ENCODE measurements at places on chromosomes 3 and 15.

DNA sequence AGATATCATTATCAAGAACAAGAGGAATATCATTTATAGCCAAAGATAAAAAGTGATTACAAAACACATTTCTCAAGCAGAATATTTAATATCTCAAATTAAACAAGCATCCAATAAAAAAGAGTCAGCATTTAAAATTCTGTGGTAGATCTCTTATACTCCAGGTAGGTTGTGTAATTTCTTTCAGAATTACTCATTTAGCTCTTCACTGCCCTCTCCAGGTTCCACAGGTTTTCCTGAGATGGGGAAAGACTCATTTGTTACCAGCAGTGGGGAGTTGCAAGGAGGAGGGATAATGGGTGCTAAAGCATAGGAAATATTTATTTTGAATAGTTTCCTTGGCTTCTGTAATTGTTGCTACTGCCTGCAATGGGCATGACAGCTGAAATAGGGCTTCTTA, 83.1 kb upstream of the RASGRP1 start:
- DNase-seq = no peak

DNA sequence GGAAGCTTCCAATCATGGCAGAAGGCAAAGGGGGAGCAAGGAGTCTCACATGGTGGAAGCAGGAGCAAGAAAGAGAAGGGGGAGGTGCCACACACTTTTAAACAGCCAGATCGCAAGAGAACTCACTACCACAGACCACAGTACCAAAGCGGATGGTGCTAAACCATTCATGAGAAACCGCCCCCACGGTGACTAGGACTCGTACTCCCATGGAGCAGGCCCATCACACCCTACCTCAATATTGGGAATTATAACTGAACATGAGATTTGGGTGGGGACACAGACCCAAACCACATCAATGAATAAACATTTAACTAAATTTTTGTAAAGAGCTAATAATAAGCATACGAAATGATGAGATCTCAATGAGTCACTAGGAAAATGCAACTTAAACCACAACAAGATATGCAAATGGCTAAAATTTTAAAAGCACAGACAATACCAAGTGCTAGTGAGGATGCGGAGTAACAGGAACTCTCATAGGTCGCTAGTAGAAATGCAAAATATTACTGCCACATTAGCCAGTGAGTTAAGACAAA, 10.0 kb downstream of the MRPS25 start:
- DNase-seq = no peak

DNA sequence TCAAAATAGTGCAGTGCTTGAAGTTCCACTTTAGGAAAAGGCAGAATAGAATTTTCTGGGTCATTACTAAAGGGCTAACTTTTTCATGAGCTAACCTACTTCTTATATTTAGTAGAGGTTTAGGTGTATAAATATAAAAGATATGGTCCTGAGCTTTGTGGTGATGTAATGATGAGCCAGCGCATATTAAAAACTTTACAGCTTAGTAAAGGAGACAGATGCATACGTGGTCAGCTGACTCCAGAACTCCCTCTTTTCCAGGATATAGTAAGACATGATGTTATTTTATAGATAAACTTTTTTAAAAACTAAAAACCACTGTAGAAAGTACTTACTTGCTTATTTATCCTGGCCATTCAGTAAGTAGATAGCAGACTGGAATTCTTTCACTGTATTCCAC, 895.0 kb downstream of the CADM2 start:
- DNase-seq = no peak

DNA sequence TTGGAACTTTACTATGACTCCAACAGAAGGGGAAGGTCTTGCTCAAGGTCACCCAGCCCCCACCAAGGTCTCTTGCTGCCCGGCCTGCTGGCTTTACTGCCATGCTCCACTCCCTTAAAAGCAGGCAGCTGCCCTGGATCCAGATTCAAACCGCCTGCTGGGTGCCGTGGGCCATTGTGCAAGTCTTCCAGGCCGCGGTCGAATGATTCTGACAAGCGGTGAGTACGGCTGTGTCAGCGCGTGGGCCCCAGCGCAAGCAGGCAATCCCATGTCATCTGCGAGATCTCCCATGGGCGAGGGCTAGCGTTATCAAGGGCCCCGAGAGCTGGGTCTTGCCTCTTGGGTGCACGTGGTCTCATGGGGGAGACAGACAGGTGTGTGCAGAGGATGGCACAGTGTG, 37.6 kb downstream of the CORO2B start:
- no peak for DNase-seq

GRCh38 chr3:5733995-5734394, 546.5 kb downstream of the EDEM1 start:
- DNase-seq = no peak

DNA sequence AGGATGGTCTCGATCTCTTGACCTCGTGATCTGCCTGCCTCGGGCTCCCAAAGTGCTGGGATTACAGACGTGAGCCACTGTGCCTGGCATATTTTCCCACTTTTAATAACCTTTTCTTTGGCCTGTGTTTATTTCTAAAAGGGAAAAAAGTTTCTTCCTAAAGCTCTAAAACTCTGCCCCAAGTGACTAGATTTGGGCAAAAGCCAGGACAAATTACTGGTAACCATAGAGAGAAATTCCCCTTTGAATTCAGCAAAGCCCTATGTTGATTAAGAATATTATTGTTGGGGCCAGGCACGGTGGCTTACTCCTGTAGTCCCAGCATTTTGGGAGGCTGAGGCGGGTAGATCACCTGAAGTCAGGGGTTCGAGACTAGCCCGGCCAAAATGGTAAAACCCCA, 11.5 kb upstream of the TRPM7 start:
- DNase-seq = no peak

GRCh38 chr3:140597792-140598191, 80.1 kb upstream of the TRIM42 start:
- DNase-seq = no peak

GRCh38 chr15:45640616-45641015, 5.8 kb downstream of the SQOR start:
- DNase-seq = no peak

- no peak for DNase-seq
Measured at GRCh38 chr3:9206287-9206686, 43.2 kb downstream of the SRGAP3 start.

GRCh38 chr3:138513090-138513843, 78.9 kb downstream of the ESYT3 start:
- no peak for DNase-seq

DNA sequence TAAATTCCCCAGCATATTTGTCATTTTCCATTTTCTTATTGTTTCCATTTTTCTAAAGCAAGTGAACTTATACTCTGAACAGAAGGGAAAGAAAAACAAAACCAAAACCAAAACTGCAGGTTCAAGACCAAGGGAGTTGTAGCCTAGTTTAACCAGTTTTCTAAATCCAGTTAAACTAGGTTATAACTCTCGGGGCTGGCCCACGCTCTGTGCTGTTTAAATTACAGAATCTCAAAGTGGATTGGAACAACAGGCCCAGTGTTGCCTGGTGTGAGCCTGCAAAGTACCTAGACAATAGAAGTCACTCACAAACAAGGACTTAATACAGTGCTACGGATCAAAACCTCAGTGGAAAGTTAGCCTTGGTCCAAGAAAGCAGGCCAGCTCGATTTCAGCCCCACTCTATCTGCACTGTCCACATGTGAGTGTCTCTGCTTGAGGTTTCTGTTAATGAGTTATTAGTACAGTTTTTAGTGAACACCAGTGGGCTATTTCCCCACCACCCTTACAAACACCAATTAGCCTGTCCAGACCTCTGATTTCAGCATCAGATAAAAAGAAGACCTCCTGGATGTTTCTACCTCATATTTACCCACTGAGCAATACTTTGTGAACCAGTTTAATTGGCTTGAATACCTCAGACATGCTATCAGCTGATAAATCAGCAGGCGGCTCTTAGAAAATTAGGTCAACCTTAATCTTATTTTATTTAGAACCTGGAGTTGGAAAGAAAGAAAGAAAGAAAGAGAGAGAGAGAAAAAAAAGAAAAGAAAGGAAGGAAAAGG, 93.8 kb upstream of the PDZRN3 start:
- DNase-seq = no peak

DNA sequence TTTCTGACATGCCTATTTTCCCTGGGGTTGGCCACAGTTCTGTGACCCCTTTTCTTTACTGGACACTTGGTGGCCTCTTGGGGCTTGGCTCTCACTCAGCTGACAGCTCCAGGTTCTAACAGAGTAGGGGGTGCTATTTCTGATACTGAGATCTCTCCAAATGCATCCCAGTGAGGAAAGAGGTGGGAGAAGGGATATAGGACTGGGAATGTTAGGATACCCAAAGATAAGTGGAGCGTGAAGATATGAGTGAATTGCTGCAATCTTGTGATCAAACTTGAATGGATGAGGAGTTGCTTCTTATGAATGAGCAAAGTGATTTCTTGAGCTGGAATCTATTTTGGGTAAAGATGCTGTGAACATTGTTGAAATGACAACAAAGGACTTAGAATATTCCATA, 74.6 kb downstream of the ATP2B2 start:
- DNase-seq = no peak

- no peak for DNase-seq
Measured at GRCh38 chr3:12392101-12392878, 92.0 kb upstream of the TSEN2 start.

DNA sequence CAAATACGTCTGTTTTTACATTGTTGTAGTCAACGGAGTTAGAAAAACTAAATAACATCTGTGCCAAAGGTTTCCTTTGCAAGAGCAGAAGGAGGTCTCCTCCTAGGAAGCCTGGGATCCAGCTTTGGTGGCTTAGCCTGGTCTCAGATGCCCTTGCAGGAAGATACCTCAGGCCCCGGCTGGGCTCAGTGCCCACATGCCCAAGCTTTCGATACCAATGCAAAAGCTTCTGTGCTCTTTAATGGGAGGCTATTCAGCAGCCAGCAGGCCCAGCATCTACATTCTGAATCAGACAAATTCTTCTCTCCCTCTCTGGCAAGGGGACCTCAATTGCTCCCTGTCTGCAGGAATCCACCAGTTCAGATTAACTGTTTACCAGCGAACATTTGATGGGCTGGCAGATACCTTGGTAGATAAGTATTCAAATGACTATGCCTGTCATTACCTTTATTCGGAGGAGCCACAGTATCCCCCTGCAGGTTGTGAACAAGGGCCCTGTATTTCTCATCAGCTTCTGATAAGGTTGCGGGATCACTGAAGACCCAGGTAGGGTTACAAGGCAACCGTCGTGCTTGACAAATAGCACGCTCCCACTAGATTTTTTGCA, 180.1 kb upstream of the KBTBD8 start:
- no peak for DNase-seq

- no peak for DNase-seq
Measured at GRCh38 chr15:37019479-37020433, 80.6 kb downstream of the MEIS2 start.

- peak; percentile 42 for DNase-seq
Measured at GRCh38 chr15:60804986-60805949, 326.3 kb upstream of the ICE2 start.

GRCh38 chr15:70672081-70672480, 91.3 kb downstream of the UACA start:
- no peak for DNase-seq

- DNase-seq = peak; percentile 3
Measured at GRCh38 chr3:41900265-41900664, 61.6 kb downstream of the ULK4 start.

DNA sequence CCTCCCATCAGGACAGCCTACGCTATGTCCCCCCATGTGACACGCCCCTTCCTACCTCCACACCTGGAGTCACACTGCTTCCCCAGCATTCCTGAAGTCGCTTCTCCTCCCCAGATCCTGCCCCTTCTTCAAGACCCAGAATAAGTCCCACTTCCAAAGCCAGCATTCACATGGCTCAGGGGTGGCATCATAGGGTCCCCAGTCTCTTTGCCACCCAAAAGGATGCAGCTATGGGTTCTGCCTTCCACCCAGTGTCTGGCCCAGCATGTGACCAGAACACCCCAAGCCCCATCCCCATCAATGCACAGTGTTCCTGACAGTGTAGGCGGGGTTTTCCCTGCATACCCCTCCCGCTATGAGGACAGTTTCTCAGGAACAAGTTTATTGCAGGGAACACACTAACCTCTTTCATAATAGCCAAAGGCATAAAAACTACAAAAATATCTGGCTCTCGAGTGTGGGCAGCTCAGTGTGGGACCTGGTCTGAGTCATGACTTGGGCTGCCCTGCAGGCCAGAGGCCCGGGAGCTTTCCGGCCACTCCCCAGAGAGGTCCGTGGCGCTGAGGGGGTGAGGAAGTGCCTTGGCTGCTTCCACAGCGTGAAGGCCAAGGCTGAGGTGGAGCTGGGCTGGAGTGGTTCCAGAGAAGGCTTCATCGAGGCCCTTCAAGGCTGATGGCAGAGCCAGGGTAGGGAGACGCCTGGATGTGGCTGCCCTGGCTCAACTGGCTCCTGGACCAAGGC, 5.8 kb downstream of the ISLR start:
- DNase-seq = no peak

- DNase-seq = no peak
Measured at GRCh38 chr3:32568953-32569352, 1.7 kb downstream of the DYNC1LI1 start.

GRCh38 chr3:195905970-195906864, 2.1 kb downstream of the TNK2 start:
- no peak for DNase-seq

DNA sequence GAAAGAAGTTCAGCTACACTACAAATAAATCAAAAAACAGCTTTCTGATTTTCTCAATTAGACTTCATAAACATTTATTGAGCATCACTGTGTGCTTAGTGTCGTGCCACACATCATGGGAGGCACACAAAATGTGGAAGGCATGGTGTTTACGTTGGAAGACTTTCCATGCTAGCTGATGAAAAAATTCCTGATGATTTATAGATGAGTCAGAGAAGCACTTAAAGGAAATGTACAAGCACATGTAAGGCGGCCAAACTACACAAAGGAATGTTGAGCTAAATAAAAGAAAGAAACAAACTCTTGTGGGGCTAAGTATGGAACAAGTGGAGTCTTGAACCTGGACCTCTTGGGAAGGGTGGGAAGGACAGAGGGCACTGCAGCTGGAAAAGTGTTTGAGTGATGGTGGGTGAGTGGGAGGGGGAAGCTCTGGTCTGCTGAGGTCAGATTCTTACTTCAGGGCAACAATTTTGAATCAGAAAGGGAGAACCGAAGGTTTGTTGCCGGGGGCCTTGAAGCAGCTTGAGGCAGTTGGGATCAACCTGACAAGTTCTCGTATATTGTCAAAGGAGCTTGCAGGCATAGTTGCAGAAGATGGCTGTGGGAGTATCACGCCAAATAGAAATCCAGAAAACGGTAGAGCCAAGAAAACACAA, 66.9 kb downstream of the FOXB1 start:
- DNase-seq = peak; percentile 70

GRCh38 chr3:9026320-9027045, 63.2 kb upstream of the RAD18 start:
- no peak for DNase-seq

DNA sequence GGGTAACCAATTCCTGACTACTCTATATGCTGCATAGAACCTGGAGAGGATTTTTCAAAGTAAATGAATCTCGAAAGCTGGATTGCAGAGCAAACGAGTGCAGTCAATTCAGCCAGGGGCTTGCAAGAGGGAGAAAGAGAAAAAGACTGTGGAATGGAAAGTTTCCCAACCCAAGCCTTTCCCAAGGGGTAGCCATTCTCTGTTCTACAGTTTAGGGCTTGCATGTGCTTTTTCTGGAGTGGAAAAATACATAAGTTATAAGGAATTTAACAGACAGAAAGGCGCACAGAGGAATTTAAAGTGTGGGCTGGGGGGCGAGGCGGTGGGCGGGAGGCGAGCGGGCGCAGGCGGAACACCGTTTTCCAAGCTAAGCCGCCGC, 511 bp upstream of the RARB start:
- no peak for DNase-seq

GRCh38 chr3:23885210-23885609, 31.6 kb downstream of the NKIRAS1 start:
- DNase-seq = no peak

GRCh38 chr3:126714276-126714900, 10.3 kb downstream of the CHCHD6 start:
- DNase-seq = no peak

- no peak for DNase-seq
Measured at GRCh38 chr3:20060974-20061685, 20.9 kb downstream of the KAT2B start.
